ENCODE measurements at places on chromosomes 5 and 9.

DNA sequence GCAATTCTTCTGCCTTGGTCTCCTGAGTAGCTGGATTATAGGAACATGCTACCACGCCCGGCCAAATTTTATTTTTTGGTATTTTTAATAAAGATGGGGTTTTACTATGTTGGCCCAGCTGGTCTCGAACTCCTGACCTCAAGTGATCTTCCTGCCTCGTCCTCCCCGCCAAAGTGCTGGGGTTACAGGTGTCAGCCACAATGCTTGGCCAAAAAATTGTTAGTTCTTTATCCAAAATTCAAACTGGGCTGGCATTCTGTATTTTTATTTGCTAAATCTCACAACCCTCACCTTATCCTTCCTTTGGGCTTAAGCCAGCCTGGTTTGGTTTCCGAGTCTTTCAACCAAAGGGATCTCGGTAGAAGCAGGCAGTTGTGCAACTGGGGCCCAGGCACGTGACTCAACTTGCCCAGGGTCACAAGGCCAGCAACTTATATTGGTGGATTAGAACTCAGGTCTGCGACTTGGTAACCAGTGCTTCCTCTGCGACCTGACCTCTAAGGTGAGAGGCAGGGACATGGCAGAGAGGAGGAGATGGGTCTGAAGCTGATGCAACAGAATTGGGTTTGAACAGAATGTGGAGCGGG is 26.5 kb upstream of the BOD1 start:
- DNase-seq: no peak

DNA sequence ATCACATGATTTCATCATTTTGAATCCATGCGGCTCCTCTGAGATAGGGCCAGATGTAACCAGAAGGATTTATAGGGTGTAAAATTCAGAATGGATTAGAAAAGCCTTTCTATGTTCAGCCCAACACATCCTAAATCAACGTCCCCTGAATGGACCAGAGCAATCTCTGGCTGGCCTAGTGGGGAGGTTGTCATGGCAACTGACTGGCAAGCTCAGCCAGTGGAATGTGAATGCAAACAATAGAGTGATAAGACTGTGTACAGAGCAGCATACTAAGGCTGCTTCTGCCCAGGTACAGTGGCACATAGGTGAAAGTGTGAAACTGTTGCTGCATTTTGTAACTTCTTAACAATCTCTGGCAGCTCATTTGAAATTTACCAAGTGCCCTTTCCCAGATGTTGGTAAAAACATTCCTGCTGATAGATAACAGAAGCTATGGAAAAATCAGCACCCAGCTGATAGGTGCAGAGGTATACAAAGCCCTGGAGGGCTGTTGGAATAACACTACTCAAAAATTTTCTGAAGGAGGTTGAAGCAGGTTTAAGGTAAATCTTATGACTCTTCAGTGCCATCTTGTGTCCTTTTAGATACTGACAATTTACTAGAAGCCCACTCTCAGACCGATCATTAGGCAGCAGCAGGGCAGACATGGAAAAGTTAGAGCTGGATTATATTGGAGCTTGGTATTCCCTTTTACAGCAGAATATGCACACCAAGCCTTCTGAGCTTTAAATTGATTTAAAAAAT is 267.2 kb downstream of the RAB3C start:
- DNase-seq: no peak

DNA sequence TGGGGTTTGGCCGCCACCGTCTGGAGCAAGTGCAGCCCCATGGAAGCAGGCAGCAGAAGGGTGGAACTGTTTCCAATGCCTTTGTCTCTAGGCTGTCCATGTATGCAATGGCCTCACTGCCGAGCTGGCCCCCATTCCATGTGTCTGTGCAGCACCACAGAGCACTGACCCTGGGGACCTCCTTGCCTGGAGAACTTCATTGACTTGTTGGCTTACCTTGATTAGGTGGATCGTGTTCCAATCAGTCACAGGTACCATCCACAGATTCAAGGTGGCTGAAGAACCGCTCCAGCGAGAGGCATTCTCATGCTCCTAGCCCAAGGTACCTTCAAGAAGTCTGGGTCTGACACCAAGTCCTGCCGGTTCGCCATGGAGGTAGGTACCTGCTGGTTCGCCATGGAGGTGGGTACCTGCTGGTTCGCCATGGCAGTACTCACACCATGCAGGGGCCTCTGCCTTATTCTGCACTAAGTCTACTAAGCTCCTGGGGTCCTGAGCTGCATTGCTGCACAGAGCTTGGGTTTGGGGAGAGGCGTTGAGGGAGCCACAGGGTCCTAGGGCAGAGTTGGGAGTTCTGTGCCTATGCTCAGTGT is 358.3 kb upstream of the IRX1 start:
- DNase-seq: no peak

DNA sequence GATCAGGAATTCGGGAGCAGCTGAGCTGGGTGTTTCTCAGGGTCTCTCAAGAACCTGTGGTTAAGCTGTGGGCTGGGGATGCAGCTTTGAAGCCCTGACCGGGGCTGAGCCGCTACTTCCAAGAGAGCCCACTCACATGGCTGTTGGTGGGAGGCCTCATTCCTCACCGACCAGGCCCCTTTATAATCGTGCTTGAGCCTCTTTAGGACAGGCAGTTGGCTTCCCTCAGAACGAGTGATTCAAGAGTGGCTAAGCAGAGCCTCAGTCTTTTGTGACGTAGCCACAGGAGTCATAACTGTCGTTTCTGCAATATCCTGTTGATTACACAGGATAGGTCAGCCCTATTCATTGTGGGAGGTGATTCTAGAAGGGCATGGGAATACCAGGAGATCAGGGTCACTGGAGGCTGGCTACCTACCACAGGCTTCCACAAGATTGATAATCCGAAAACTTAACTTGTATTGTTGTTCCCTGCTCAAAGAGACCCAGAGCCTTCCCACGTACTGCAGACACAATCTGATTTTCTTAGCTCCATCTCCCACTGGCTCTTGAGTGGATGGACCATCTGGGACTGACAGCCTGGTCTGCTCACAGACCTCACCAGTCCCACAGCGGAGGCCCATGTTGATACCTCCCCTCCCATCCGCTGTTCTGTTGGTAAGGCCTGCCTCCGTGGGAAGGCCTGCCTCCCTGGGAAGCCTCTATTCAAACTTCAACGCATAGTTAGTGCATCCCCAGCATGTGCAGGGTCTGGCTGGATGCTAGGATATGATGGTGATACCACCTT is 3.0 kb upstream of the ERGIC1 start:
- no peak for DNase-seq

GRCh38 chr5:102681403-102681983 is 73.6 kb upstream of the PAM start:
- peak; percentile 50 for DNase-seq

DNA sequence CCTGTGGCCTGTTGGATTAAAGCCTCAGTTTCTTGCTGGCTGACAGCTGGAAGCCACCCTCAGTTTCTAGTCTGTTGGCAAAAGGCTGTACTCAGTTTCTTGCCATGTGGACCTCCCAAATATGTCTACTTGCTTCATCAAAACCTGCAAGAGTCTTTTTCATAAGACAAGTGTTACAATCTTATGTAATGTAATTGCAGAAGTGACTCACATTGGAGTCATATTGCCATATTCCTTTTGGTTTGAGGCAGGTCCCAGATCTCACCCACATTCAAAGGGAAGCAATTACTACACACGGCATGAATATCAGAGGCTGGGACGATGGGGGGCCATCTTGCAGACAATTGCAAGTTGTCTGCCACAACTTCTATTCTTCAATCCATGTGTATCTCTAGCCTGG is 286.7 kb upstream of the IL12B start:
- DNase-seq: no peak

DNA sequence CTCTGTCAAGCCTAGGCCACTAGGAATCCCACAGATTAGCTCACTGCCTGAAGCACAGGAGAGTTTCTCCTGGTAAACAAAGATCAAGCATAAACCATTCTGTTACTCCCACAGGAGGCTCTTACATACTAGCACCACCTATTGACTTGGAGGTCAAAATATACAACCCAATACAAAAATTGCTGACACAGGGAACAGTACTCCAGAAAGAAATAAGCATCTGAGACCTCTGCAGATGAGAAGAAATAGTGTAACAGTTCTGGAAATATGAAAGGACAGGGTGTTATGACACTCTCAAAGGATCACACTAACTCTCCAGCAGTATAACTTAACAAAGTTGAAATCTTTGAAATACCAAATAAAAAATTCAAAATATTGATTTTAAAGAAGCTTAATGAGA is 269.6 kb upstream of the ARRDC3 start:
- no peak for DNase-seq

GRCh38 chr9:89806371-89807100 is 201.7 kb downstream of the GADD45G start:
- DNase-seq: no peak

DNA sequence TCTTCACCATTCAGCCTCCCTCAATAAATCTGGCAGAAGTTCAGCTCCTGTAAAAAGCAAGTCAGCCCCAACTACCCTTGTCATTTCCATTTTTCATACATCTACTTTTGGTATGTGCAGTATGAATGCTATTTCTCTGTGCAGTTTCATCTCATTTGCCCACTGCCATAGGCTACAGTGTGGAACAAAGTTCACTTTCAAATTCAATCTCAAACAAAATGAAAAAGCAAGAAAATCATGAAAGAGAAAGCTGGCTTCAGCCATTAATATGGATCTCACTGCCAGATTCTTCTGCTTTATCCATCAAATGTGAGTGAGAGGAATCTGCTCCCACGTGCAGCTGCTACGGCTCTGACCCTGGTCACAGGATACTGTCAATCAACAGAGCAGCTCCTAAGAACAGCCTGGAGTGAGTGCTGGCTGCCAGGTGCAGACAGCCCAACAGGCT is 494.2 kb downstream of the ZNF608 start:
- no peak for DNase-seq

- DNase-seq: no peak
Observed at GRCh38 chr5:34511915-34512314, 144.2 kb upstream of the RAI14 start.

DNA sequence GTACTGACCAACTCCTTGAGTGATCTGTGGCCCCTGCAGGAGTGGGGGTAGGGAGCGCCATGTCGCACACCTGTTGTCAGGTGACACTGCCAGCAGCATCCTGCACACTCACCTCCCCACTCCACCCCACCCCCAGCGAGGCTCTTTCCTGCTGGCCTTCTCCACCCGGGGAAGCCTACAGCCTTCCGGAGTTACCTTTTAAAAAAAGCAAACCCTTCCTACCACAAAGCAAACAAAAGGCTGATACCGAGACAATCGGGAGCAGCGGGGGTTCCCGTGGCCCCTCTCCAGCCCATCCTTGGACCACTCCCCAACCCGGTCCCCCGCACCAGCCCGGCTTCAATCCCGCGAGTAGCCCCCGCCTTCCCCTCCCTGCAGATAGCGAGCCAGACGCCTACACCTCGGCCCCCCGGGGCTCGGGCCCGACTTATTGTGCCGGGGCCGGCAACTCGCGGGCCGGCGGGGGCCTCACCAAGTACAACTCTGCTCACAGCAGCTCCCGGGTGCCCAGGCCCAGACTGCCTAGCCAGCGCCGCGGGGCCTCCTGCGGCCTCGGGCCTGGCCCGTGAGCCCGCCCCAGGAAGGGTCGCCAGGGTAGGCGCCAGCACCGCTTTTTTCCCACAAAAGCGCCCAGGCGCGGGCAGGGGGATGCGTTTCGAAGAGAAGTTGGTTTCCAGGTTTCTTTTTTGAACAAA is 724 bp downstream of the MACROH2A1 start:
- no peak for DNase-seq

- no peak for DNase-seq
Observed at GRCh38 chr9:33320230-33320567, 29.9 kb downstream of the NFX1 start.

- DNase-seq: no peak
Observed at GRCh38 chr5:107949688-107950341, 279.1 kb upstream of the EFNA5 start.

GRCh38 chr9:28363151-28363562 is 789.9 kb upstream of the C9orf72 start:
- DNase-seq: no peak

GRCh38 chr5:92468295-92468694 is 1085.2 kb upstream of the ARRDC3 start:
- no peak for DNase-seq

GRCh38 chr9:74672237-74672636 is 175.1 kb downstream of the RORB start:
- no peak for DNase-seq

DNA sequence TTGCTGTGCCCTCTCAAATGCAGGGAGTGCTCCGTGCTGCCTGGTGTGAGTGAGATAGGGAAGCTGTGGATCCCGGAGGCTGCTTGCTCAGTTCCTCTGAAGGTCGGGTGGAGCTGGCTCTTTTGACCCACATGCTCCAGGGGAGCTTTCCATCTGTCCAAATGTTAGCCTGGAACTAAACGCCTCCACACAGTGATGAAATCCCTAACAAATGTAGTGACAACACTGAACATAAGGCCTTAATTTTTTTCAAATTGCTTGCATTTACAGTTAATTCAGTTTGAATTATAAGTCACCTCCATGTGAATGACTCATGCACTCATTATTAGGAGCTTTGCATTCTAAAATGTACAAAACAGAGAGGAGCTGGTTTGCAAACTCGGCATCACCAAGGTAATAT is 27.0 kb downstream of the PRDM6 start:
- no peak for DNase-seq

DNA sequence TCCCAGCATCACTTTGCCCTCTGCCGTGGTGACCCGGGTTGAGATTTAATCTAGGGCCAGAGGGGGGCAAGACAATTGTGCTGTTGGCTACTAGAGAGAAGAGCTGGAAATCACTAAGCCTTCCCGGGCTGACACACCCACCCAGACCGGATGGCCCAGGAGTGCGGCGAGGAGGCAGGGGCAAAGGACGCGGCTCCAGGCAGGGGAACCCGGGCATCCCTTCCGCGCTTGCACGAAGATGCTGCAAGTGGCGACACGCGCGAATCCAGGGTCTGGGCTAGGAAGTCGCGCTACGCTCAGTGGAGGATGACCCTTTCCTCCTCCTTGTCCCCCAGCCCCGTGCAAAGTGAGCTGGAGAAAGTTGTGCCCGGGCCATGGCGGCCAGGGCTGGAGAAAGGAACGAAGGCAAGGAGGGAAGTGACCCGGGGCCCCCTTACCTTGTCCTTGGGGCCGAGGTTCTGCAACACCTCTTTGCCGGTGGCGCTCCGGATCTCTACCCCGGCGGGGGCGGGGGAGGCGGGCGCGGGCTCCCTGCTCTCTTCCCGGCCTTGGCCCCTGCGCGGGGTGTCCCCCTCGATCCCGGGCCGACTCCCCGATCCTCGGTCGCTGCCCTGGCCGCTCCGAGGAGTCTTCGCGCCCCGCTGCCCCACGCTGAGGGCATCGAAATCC is 693 bp downstream of the DPYSL3 start:
- DNase-seq: no peak

- no peak for DNase-seq
Observed at GRCh38 chr5:84085387-84086041, 299.2 kb downstream of the EDIL3 start.

- no peak for DNase-seq
Observed at GRCh38 chr9:18499980-18500379, 26.0 kb downstream of the ADAMTSL1 start.

- DNase-seq: no peak
Observed at GRCh38 chr5:33300209-33300742, 140.5 kb upstream of the TARS1 start.

- DNase-seq: no peak
Observed at GRCh38 chr9:126973651-126974529, 59.3 kb downstream of the RALGPS1 start.
